ENCODE measurements at places on chromosomes 5 and 9.

DNA sequence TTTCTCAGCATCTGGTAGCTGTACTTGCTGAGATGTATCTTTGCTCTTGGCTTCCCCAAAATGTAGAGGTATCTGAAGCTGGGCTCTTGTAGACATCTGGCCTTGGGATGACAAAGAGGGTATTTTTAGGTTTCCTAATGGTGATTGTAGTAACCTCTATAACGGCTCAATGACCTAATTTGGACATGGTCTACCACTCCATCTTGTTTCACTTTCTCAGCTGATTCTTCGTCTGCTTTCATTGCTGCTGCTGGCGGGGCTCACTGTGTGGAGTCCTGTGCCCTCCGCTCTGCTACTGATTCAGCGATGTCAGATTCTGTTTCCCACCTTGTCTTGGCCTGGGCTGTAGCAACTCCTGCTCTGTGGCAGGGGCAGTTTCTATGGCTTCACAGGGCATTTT, 12.7 kb upstream of the MARCHF11 start:
- no peak for DNase-seq

DNA sequence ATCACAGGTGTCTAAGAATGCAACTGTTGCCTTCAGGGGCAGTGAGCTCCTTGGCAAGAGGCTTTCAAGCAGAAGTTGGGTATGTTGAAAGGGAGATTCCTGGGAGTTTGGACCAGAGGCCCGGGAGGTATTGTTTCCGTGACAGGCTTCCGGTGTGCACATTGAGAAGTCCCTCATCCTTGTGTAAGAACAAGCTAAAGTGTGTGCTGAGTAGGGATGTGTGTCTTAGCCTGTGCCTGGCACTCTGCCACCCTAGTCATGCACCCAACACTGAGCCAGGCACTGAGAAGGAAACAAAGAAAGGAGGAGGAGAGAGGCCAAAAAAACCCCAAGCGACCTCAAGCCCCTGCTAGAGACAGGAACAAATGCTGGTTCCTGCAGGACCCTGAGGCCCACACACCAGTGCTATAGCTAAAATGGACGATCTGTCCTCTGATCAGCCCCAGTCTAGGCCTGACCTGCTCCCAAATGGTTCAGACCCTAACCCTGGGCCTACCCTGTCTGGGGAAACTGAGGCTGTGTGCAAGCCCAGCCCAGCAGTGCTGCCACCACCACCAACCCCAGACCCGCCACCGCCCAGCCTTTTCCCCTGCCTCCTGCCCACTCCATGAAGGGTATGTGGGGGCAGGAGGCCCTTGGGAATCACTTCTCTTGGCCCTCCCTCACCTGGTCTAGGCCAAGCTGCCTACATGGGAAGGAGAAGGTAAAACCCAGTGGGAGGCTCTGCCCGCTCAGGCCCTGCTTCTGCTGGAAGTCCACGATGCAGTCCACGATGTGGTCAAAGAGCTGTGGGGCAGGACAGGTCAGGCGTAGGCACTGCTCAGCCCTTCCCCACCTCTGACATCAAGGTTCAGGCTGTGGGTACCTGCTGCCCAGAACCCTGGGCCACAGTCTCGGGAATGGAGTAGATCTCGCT, 12.6 kb downstream of the HK3 start:
- DNase-seq = no peak

DNA sequence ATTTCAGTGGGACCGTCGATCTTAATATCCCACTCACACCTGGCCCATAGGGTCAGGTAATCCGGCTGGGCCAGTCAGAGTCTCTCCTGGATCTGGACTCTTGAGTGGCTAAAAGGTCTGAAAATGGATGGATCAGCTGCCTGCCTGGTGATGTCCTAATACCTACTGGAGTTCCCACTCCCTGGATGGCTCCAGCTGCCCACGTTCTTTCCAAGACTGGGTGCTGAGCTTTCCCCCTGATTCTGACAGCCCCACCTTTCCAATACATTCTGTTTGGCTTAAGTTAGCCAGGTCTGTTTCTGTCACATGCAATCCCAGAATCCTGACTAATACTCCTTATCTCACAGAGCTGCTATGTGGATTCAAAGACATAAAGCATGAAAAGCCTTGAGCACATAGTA, 10.2 kb downstream of the SH3PXD2B start:
- DNase-seq = no peak

DNA sequence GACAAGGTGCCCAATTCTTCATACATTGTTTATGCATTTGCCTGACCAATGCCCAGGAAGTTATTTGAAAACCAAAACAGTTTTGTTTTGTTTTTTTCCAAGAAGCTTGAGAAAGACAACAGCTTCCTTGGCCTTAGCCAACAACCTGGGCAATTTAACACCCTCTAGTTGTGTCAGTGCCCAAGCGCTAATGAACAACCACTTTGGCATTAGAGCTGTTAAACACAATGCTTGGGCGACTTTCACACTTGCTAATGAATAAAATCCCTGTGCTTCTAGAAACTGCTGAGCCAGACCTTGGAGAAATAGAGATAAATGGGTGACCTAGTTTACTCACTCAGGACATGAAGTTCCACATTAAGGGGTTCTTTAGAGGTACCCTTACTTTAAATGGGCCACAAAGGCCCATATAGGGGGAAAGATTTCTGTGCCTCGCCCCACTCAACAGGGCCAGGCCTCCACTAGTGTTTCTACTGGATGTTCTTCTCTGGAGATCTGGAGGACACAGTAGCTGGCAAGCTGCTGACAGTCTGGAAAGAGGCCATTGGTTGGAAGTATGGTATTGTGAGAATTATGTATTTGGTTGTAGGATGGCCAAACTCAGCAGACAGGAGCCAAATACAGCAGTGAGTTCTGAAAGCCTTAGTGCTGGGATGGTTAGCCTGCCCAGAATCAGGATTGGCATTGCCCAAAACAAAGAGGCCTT, 179.8 kb downstream of the DOCK8 start:
- no peak for DNase-seq

- DNase-seq = peak; percentile 63
Measured at GRCh38 chr5:65482736-65483545, 1.2 kb upstream of the ADAMTS6 start.

- no peak for DNase-seq
Measured at GRCh38 chr5:64487283-64487682, 18.5 kb upstream of the RGS7BP start.

DNA sequence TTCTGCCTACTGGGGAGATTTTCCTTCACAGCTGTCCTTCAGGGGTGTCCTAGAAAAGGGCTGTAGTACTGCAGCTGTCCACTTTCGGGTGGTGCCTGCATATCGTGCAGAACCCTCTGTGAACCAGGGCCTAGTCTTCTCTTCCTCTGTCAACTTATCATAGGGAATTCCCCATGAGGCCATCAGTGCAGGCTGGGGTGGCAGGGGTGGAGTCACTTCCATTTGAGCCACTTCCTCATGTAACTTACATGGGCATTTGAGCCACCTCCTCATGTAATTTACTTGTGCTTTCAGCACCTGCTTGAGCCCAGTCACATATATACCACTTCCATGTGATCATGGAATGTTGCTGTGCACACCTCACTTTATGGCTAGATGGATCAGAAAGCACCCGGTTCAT, 742.0 kb upstream of the RGMB start:
- DNase-seq = no peak

DNA sequence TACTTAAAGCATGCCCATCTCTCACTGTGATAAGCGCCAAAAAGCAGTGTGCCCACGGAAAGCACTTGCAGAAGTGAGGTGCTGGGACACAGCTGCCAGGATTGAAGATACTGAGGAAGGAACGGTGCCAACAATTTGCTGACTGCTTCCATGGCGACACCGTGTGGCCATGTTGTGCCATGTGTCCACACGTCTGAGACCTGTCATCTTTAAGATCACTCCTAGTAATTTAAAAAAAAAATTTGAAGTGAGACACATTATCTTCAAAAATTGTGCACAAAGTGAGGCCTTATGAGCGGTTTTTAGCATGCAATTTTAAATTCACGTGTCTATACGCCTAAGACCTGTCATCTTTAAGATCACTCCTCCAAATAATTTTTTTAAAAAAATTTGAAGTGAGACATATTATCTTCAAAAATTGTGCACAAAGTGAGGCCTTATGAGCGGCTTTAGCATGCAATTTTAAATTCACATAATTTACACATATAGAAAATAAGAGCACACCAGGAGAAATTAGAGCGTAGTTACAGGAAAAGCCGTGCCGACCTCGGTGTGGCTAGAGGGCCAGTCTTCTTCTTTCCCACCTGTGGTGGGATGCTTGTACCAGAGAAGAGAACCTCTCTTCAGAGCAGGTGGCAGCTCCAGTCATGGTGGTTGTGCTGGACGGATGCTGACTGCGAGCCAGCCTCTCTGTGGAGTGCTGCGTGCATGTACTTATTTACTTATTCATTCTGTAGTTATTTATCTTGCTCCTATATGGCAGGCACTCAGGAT, 21.4 kb upstream of the FLT4 start:
- peak; percentile 75 for DNase-seq

DNA sequence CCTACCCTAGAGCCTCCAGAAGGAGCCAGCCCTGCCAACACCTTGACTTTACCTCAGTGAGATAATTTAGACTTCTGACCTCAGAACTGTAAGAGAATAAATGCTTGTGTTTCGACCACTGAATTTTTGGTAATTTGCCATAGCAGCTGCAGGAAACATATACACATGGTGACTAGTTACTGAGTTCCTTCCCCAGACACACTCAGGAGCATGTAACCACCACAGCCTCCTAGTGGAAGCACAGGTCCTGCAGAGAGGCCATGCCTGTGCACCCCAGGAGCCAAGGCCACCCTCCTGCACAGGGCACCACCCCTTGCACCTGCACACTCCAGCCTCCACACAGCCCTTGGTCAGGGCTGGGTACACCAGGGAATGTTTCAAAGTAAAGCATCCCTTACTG, 7.6 kb upstream of the CAMSAP1 start:
- no peak for DNase-seq

DNA sequence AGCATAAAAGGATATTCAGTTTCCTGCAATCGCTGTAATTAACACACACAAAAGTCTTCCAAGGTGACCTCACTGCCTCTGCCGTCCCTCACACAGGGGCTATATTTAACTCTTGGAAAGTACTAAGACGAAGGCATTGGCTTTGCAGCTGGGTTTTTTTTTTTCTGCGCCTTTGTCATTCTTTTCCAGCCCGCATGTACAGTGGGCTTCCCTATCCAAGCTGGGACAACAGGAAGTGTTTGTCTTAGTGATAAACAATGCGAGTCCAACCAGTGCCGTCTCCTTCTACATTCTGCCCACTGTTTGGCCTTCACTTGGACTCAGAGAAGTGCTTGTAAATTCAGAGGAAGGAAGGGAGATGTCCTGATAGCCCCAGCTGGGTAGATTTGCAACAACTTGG, 17.6 kb downstream of the AFAP1L1 start:
- peak; percentile 45 for DNase-seq

DNA sequence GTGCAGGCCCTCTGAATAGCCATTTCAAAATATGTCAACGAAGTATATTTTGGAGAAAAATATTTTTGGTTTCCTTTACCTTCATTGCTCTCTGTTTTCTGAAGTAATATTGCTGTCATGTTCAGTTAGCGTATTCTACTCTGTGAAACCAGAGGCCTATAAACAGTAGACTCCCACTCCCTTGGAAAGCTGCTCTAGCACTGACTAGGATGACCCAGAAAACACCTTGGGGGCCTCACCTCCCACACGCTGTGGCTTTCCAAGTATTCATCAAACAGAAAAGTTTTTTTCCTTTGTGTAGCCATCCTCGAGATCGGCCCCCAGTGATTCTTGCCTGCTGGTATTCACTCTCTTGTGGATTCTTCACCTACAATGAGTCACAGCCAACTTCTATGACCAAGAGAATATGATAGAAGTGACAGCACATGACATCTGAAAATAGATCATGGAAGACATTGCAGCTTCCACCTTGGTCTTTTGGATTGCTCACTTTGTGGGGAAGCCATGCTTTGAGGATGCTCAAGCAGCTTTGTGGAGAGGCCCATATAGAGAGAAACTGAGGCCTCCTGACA, 28.9 kb upstream of the CTXN3 start:
- DNase-seq = no peak

DNA sequence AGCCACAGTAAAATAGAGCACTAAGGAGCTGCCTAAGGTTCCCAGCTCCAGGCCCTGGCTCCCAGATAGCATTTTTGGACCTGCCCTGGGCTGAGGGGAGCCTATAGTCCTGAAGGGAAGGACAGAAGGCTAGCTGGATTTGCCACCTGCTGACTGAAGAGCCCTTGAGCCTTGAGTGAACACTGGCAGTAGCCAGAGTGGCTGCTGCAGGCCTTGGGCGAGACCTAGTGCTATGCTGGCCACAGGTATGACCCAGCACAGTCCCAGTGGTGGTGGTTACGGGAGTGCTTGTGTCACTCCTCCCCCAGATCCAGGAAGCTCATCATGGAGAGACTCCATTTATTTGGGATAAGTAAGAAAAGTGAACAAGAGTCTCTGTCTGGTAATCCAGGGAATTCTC, 10.3 kb upstream of the STX17 start:
- DNase-seq = no peak

- peak; percentile 9 for DNase-seq
Measured at GRCh38 chr5:6859951-6860638, 146.9 kb downstream of the TENT4A start.

DNA sequence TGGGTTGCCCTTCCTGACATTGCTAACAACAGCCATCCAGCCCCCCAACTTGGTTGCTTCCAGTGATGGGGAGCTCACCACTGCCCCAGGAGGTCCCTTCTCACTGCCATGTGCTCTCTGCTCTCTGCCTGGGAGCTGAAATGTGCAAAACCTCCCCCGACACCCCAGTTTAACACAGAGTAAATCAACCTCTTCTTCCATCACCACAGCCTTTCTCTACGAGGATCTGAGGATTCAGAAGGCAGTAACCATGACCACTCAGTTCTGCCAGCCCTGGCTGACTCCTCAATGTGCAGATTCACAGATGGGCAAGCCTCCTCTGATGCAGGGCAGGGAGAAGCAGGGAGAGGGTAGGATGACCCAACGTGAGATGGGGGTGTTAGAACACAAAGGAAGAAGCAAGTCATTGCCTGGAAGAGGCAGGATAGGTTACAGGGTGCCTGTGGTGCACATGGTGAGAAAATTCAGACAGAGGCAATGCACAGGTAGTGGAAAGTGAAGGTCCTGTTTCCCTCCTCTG, 185.0 kb downstream of the DAB2IP start:
- DNase-seq = no peak

- DNase-seq = no peak
Measured at GRCh38 chr9:76855015-76855414, 50.9 kb downstream of the PRUNE2 start.

DNA sequence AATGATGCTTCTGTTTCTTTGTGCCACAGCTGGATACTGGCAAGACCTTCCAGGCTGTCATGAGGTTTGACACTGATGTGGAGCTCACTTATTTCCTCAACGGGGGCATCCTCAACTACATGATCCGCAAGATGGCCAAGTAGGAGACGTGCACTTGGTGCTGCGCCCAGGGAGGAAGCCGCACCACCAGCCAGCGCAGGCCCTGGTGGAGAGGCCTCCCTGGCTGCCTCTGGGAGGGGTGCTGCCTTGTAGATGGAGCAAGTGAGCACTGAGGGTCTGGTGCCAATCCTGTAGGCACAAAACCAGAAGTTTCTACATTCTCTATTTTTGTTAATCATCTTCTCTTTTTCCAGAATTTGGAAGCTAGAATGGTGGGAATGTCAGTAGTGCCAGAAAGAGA, 65.5 kb downstream of the ACO1 start:
- DNase-seq = no peak

All from hematopoietic multipotent progenitor cell treated with erythropoietin and hydrocortisone succinate and interleukin-3 and kit ligand, for 4 days (in vitro differentiated cells).